Amniotic stem cell (primary cell): ENCODE measurements at places on chromosomes 3 and 15.

- DNase-seq = no peak
These were observed 29.0 kb downstream of the CCDC80 start for GRCh38 chr3:112611752-112612515.

- peak; percentile 67 for DNase-seq
These were observed 9.5 kb upstream of the TRIM69 start for GRCh38 chr15:44726568-44727484.

- DNase-seq = no peak
These were observed 18.7 kb upstream of the LPP start for GRCh38 chr3:188135271-188135670.

- DNase-seq = no peak
These were observed 88.1 kb downstream of the CORO2B start for GRCh38 chr15:68666812-68667450.

DNA sequence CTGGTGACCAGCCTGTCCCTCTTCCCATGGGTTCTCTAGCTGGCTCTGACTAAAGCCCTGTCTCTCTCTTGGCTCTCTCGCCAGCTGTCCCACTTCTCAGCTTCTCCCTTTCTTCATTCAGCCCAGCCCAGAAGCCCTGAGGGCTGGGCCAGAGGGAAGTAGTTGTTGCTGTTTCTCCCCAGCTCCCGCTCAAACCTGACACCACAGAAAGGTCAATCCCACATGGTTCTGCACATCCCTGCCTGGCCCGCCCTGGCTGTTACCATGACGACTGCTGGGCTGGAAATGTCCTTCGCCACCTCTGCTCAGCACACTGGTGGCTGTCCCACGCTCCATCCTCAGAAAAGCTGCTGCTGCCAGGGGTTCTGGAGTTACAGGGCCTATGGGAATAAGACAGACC, 25.9 kb downstream of the CCDC32 start:
- DNase-seq = no peak

DNA sequence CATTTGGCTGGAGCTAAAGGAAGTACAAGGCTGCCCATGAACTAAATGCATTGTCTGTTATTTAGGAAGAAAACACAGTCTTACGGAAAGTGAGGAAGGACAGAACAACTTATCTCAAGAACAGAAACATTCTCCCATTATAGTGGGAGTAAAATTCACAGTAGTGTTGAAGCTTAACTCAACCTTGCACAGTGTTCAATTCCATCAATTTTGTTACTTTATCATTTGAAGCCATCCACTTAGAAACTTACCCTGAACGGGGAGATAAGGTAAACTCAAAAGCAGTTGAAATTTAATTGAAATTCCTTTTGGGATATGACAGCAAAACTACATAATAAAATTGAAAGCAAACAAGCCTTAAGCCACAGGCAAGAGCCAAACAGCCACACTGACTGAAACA, 186.9 kb downstream of the PCCB start:
- no peak for DNase-seq

GRCh38 chr15:70060993-70061305, 36.8 kb downstream of the TLE3 start:
- DNase-seq = no peak

DNA sequence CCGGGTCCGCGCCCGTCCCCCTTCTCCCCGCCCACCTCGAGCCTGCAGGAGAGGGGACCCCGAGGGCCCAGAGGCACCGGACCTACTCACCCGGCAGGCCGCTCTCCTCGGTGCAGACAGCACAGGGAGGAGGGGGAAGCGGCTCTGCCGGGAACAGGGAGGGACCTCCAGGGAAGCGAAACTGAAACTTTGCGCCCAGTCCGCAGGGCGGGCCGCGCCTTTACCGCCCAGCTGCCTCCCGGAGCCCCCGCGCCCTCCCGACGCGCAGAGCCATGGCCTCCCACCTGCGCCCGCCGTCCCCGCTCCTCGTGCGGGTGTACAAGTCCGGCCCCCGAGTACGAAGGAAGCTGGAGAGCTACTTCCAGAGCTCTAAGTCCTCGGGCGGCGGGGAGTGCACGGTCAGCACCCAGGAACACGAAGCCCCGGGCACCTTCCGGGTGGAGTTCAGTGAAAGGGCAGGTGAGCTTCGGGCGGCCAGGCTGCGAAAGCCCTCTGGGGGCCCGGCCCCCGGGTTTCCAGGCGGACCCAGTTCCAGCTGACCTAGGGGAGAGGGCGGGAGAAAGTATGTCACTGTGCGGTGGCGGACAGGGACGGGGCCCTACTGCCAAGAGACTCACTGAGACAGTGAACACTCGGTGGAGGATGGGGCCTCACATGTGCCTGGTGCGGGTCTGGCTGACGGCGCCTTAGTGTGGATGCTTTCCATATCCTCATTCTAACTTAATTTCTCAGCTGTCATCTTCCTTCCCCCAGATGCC, at the start of the genes DTX3L and PARP9:
DTX3L (plus strand) TSS at position 184 of the 758 bp plus-strand sequence; CDS start at position 273, 89 bp downstream.
PARP9 (minus strand) TSS at position 146 of the 758 bp plus-strand sequence. CDS start 4,680 bp downstream, outside the sequence.
- DNase-seq = peak; percentile 65

- DNase-seq = peak; percentile 70
These were observed 342.8 kb downstream of the ERC2 start for GRCh38 chr3:56125358-56126005.

DNA sequence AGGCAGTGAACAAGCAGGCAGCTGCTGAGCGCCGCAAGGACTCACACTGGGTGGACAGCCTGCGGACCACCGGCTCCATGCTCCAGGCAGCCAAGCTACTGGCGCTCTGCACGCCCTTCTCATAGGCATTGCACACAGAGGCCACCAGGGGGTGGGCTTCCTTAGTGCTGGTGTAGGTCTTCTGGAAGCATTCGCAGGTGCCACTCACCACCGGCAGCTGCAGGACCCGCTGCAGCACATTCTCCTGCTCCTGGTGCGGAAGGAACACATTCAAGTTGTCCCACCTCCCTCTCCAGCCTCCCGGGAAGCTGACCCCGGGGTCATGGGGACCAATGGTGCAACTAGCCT, 6.0 kb downstream of the PLIN1 start:
- DNase-seq = no peak

GRCh38 chr3:149091983-149092382, 5.7 kb upstream of the HLTF start:
- no peak for DNase-seq

GRCh38 chr3:134704556-134704955, 53.7 kb upstream of the KY start:
- no peak for DNase-seq

- no peak for DNase-seq
These were observed 24.9 kb upstream of the SENP5 start for GRCh38 chr3:196842567-196843434.

GRCh38 chr15:29969562-29970401, 113.0 kb upstream of the GOLGA8J start:
- DNase-seq = no peak

- DNase-seq = no peak
These were observed 3.0 kb upstream of the APH1B start for GRCh38 chr15:63274427-63274826.

DNA sequence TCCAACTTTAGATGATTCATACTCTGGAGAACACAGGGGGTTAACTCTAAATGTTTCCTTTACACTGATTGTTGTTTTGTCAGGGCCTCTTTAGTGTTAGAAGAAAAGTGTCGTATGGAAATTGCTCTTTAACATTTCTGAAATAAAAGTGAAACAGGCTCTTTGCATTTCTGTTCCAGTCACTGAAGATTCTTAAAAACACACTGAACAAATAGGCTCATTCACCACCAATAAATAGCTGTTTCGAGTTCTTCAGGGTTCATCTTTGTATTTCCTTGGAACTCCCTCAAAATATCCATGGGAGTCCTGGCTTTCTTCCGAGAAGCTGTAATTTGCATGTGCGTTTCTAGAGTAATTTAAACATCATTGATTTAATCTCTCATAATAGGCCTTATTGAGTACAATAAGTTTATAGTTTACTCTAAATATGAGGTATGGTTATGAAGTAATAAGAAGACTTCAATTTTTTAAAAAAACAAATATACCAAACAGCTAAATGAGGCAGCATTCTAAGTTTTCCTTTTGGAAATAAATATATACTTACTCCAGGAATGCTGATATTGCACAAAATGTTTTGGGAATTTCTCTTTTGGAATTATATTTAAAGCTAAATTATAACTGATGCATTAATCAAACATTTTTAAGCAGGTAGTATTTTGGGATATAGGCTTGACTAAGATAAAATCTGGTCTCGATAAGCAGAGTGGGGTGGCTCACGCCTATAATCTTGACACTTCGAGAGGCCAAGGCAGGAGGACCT, 327.4 kb downstream of the EPHA3 start:
- no peak for DNase-seq

GRCh38 chr15:79957741-79958140, 13.3 kb downstream of the BCL2A1 start:
- no peak for DNase-seq

GRCh38 chr15:61171209-61171608, 57.9 kb downstream of the RORA start:
- DNase-seq = no peak
